ENCODE measurements at places on chromosomes 7 and 10.

DNA sequence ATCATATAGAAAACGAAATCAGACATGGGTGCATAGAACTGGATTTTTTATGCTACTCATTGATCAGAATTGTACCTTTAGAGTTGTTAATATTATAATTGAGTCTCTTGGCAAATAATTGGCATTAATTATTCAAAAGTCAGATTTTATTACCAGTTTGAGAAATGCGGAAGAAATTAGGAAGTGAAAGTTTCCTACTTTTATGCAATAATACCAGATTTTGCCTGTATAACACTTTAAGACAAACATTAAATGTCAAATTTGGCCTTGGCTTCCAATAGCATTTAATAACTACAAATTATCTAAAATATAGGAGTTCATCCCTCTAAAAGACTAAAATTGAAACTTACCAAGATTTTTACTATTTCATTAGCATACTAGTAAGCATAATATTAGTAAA lies 6.8 kb upstream of the TFEC start:
- no peak for DNase-seq
- H3K36me3 ChIP-seq: no peaks in the 10 kb centered on the region
- H3K27ac ChIP-seq: no peak overlapping the region
- no peaks in the 10 kb centered on the region for H3K27me3 ChIP-seq
- no peaks in the 10 kb centered on the region for H3K4me1 ChIP-seq

- no peaks in the 10 kb centered on the region for H3K4me1 ChIP-seq
- no peak for DNase-seq
- H3K36me3 ChIP-seq: no peaks in the 10 kb centered on the region
- H3K27me3 ChIP-seq: no peaks in the 10 kb centered on the region
- no peak overlapping the region for H3K4me3 ChIP-seq
Observed at GRCh38 chr7:126569402-126569801, 683.3 kb downstream of the GRM8 start.

DNA sequence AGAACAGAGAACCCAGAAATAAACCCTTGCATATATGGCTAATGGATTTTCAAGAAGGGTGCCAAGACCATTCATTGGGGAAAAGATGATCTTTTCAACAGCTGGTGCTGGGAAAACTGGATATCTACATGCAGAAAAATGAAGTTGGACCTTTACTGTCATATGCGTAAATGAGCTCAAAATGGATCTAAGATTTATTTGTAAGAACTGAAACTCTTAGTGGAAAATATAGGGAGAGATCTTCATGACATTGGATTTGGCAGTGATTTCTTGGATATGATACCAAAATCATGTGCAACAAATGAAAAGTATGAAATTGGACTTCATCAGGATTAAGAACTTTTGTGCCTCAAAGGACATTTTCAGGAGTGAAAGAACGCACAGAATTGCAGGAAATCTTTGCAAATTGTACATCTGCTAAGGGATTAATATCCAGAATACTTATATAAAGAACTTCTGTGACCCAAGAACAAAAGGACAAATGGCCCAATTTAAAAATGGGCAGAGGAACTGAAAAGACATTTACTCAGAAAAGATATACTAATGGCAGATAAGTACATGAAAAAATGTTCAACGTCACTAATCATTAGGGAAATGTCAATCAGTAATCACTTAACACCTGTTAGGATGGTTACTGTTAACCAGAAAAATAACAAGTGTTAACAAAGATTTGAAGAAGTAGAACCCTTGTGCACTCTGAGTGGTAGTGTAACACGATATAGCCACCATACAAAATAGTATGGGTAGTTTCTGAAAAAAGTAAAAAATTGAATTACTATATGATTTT lies 6.1 kb downstream of the DBF4 start:
- no peak for DNase-seq
- no peaks in the 10 kb centered on the region for H3K27me3 ChIP-seq
- no peak overlapping the region for H3K27ac ChIP-seq
- H3K4me1 ChIP-seq: peaks cover 34% of the 10 kb centered on the region

DNA sequence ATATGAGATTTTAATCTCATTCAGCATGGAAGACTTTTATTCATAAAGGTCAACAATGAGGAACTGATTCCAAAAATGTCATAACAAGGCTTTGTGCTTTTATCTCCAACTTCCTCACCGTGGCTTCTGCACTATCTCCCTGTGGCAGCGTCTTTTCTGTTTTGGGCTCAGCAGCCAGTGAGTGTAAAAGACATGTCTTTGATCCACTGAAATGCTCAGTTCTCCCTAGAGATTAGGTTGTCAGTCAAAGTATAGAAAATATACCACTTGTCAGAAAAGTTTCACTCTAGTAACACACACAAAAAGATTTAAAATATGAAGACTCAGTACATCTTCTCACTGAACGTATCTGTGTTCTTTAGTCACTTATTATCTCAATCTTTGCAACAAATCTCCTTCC lies 901.8 kb upstream of the ZWINT start:
- H3K4me3 ChIP-seq: no peak overlapping the region
- no peaks in the 10 kb centered on the region for H3K36me3 ChIP-seq
- no peaks in the 10 kb centered on the region for H3K27me3 ChIP-seq
- no peak for DNase-seq

- H3K27ac ChIP-seq: no peak overlapping the region
- H3K27me3 ChIP-seq: no peaks in the 10 kb centered on the region
- no peak overlapping the region for H3K4me3 ChIP-seq
- H3K36me3 ChIP-seq: no peaks in the 10 kb centered on the region
- no peaks in the 10 kb centered on the region for H3K4me1 ChIP-seq
Observed at GRCh38 chr7:32676249-32676941, 181.1 kb downstream of the AVL9 start.
